Stimulated activated CD4-positive, alpha-beta T cell treated with anti-CD3 and anti-CD28 coated beads, Interleukin-1b, Interleukin-23, amount 100 ng/mL, for 48 hours (primary cell): ENCODE measurements at places on chromosomes 3 and 15.

- no peak for DNase-seq
Observed at GRCh38 chr3:185823078-185824044, 1.5 kb downstream of the IGF2BP2 start.

GRCh38 chr3:187210545-187211327, 13.4 kb downstream of the RTP1 start:
- no peak for DNase-seq

GRCh38 chr3:134406331-134407238, 32.3 kb upstream of the AMOTL2 start:
- DNase-seq = no peak

- DNase-seq = no peak
Observed at GRCh38 chr3:194738254-194739093, 52.8 kb downstream of the FAM43A start.

- no peak for DNase-seq
Observed at GRCh38 chr3:169946336-169946735, 20.3 kb upstream of the SEC62 start.

- no peak for DNase-seq
Observed at GRCh38 chr15:96187341-96188305, 142.9 kb upstream of the NR2F2 start.

DNA sequence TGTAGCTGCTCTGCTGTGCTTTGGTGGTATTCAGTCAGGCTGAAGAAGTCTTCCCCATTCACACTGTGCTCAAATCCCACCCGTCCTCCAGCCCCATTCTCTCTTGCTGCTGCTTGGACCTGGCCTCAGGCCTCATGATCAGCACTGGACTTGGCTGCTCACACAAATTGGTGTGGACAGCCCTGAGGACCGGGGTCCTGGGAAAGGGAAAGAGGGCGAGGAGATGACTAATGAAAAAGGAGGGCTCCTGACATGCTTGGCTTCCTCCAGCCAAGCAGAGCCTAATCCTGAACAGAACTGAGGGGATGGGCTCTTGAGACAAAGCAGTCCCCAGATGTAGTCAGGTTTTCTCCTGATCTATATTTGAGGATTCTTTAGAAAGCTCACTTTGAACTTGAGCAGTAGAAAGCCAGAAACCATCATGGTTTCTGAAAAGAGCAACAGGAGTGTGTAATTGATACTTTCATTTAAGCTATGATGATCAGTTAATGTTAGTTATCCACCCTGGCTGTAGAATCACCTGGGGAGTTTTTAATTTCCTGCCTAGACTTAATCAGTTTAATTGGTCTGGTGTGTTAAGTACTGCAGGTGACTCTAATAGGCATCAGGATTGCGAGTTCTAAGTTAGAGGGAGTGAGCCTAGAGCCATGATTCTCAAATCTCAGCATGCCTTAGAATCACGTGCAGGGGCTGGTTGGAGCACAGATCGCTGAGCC, 79.4 kb upstream of the THBS1 start:
- no peak for DNase-seq

GRCh38 chr3:134030379-134031347, 938 bp upstream of the SLCO2A1 start:
- no peak for DNase-seq

DNA sequence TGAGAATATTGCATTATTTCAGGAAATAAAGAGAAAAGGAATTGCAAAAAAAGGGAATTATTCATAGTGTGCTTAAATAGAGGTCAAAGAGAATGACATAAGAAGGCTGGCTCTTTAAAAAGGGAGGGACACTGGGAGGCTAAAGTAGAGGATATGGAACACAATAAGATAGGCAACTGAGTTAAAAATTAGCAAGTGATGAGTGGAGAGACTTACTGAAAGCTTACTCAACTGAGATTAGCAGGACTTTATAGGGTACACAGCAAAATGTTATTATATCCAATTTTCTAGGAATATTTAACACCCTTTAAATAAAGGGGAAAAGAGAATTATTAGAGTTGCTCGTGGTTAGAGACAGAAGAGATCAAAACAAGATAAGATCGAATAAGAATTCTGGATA, 375.2 kb downstream of the LSAMP start:
- DNase-seq = no peak

- no peak for DNase-seq
Observed at GRCh38 chr15:57427367-57427821, 51.1 kb downstream of the CGNL1 start.

- no peak for DNase-seq
Observed at GRCh38 chr3:120071259-120071658, 23.0 kb downstream of the GSK3B start.
